ENCODE measurements at places on chromosomes 7 and 10. TPM values are rescaled to one million over a fixed set of nuclear protein-coding genes. Genes with fewer than 3 reads are reported as not detected.

The PHYHIPL gene
- total RNA-seq, result 0.93 TPM

The MKRN1 gene
- 39.6 TPM for total RNA-seq

The LIPN gene
- not detected for total RNA-seq

The FAM25A gene
- total RNA-seq, result not detected

The OR2A42 gene
- total RNA-seq, result not detected

The UTF1 gene
- not detected for total RNA-seq

The MNX1 gene
- not detected for total RNA-seq

DNA sequence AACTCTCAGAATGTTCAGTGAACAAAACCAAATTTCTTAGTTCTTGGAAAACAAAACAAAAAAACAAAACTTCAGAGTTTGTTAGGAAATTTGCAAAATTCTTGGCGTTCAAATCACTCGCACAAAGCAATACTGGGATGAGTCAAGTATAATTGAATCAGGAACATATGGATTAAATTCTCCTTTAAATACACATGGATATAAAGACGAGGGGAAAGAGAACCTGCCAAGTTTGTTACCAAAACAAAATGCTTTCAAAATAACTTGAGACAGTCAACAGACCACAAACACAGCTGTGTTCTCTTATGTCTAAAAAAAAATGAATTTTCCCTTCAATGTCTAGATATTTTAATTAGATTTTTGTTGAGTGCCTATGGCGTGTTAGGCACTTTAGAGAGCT lies 93.5 kb upstream of the MPP7 start:
- no peak for DNase-seq

GRCh38 chr10:123958241-123958640 lies 66.6 kb upstream of the CPXM2 start:
- no peak for DNase-seq

DNA sequence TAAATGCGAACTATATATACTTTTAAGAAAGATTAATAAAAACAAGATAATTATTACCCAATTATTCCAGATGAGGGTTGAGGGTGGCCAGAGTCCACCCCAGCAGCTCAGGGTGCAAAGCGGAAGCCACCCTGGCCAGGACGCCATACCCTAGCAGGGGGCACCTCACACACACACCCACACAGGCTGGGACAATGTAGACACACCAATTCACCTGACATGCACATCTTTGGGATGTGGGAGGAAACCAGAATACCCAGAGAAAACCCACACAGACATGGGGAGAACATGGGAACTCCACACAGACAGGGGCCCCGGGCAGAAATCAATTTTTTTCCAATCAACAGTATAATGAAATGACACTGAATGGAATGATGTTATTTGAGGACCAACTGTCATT lies 86.0 kb downstream of the RTKN2 start:
- DNase-seq, result no peak

GRCh38 chr10:21675157-21675796 lies 141.2 kb downstream of the MLLT10 start:
- no peak for DNase-seq

GRCh38 chr7:27251136-27251651 lies 8.6 kb downstream of the EVX1 start:
- no peak for DNase-seq

DNA sequence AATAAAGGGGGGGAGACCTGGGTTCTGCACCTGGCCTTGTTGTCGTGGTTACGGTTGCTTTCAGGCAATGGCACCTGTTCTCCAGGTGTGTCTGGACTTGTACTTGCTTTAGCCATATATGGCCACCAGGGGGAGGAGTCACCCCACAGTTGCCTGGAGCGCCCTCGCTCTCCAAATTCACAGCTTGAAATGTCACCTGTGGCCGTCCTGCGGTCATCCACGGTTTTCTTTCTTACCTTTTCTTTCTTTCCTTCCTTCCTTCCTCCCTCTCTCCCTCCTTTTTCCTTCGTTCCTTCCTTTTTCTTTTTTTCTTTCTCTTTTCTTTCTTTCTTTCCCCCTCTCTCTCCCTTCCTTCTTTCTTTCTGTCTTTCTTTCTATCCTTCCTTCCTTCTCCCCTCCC lies 157.2 kb upstream of the ZNF92 start:
- DNase-seq, result peak; percentile 68

- DNase-seq, result no peak
Measured at GRCh38 chr10:124174071-124174566, 80.7 kb upstream of the CHST15 start.

- no peak for DNase-seq
Measured at GRCh38 chr10:63766745-63767137, 245.5 kb downstream of the REEP3 start.

- no peak for DNase-seq
Measured at GRCh38 chr7:29120955-29121354, 25.4 kb downstream of the CPVL start.

DNA sequence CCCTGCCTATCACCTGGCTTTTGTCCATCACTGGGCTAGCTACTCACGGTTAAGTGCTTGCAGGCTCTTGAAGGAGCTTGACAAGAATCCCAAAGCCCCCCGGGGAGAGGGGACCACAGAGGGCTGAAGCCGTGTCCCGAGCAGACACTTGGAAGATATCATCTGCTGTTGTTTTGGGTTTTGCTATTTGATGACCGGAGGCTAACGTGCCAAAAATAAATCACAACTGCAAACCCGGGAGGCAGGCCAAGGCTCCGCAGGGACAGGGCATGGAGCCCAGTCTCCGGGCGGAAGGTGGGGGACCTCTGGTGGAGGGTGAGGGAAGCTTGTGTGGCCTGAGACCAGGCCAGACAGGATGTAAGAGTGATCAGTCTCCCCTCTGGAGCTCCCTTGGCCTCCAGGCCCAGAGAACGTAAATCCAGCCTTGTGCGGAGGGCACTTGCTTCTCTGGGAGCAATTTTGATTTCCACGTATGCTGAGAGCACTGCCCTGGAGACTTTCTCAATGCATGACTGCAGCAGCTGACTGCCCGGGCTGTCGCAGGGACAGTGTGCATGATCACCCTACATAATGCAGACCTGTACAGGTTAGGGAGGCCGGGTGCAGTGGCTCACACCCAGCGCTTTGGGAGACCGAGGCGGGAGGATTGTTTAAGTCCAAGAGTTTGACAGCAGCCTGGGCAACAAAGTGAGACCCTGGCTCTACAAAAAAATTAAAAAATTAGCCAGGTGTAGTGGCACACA lies at the start of gene PHKG1:
PHKG1 (minus strand) TSS at position 164 of the 743 bp plus-strand sequence. CDS start 4,011 bp downstream, outside the sequence.
- peak; percentile 90 for DNase-seq

DNA sequence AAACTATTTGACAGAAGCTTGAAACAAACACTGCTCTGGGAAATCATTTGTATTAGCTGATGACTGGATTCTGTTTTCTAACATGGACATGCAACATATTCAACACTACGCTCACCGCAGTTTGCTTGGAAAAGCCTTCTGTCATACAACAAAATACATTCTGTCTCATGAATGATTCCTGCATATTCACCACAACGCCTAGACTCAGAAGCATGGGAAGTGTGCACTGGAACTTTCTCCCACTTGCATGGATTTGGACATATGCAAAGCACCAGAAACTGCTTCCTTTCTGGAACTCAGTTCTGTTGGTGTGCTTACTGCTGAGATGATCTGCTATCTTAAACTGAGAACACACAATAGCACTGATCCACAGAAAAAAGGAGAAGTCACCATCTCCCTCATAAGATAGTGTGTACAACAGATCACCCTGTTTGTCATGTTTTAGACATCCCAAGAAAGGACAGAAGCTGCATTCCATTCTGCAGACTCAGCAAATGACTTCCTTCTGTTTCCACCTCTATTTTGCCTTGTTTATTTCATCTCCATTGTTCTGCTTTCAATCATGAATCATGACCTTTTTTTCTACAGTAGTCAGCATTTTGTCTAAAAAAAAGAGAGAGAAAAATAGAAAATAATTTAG lies 115.8 kb downstream of the HTR7 start:
- DNase-seq, result no peak

GRCh38 chr7:55073976-55074528 lies 55.2 kb downstream of the EGFR start:
- no peak for DNase-seq

DNA sequence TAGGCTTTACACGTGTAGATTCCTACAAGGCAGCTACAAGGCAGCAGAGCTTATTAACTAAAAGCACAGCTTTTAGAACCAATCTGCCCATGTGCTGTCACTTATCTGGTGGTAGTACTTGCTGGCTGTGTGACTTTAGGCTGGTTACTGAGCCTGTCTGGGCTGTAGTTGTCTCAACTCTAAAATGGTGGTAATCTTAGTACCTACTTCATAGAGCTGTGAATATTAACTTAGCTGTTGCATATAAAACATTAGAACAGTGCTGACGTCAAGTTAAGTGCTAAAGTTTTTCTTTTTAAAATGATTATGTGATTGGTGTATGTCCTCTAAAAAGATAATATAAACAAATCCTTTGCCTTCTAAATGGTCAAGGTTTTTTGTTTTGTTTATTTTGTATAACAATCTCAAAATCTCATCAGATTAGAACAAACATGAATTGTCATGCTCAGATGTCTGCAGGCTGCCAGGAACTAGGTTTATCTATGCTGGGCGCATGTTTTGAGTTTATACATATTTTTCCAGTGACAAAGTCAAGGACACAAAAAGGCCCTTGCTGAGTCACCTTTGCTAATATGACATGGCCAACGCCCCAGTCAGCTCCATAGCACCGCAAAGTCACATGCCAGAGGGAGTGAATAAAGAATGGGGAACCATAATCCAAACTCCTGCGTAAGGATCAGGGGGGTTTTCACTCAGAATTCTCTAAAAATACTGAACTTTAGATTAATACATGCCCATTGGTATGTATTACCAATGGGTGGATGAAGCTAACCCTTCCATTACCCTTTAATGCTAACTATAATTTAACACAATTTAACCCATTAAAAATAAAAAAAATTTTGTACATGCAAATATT lies 39.8 kb upstream of the ARL4A start:
- DNase-seq, result no peak

GRCh38 chr7:41630741-41631140 lies 72.1 kb downstream of the INHBA start:
- no peak for DNase-seq

GRCh38 chr7:88599528-88599927 lies 160.0 kb upstream of the ZNF804B start:
- no peak for DNase-seq

- no peak for DNase-seq
Measured at GRCh38 chr7:42746214-42746613, 165.7 kb downstream of the C7orf25 start.

DNA sequence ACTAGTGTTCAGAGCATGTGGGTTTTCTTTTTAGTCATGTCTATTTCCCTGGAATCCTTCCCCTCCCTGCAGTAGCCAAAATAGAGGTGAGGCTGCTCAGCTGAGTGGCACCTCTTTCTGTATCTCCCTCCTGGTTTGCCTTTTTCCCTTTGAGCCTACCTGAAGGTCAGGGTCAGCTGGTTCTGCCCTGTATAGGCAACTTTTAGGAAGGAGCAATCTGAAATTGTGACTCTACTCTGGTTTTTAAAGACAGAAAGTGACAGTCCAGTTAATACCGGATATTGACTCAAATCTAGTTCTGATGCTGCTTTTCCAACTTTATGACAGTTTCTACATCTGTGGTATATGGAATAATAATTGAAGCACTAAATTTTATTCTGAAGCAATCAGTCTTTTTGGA lies 26.0 kb downstream of the CCM2 start:
- no peak for DNase-seq

- DNase-seq, result no peak
Measured at GRCh38 chr10:5890452-5890915, 441 bp downstream of the FBH1 start.

- DNase-seq, result no peak
Measured at GRCh38 chr7:44671069-44671468, 64.6 kb downstream of the OGDH start.
